NCI-H1048 (cell line): ENCODE measurements at places on chromosomes 13 and 19.

DNA sequence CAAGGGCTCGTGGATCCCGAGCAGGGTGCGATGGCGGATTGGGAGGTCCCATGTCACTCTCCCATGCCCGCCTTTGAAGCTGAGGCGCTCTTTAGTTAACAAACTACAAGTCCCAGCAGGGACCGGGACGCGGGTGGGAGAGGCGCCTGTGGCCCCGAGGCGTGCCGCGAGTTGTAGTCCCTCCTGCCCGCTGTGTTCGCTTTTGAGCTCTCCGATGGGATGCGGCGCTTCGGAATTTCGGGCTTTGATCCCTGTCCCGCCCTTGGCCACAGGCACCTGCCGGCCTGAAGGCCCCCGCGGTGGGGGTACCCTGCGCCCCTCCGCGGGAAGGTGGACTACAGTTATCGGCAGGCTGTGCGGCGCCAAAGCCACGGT lies 11.0 kb downstream of the CYTH2 start:
- no peak for DNase-seq

DNA sequence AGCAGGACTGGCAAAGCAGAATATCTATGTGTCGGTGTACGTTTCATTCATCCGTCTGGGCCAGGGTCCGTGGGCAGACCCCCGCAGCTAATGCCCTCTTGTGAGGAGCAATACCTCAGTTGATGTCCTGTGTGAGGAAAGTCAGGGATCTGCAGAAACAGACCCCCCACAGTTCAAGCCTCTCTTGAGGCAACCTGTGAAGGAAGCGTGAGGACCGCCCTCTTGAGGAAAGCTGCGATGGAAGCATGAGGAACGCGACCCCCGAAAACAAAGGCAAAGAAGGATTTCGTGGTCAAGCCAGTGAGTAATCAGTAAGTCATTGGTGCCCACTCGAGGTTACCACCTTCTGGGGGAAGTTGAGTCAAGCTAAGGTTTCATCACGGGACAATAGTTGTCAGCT lies 20.9 kb upstream of the ZNF83 start:
- DNase-seq = no peak

GRCh38 chr13:44555207-44555606 lies 20.9 kb downstream of the TSC22D1 start:
- DNase-seq = no peak

- DNase-seq = no peak
Observed at GRCh38 chr19:30119180-30119908, 177.3 kb downstream of the URI1 start.

GRCh38 chr13:29935309-29935981 lies 85.0 kb upstream of the UBL3 start:
- DNase-seq = no peak
